Stimulated activated CD4-positive, alpha-beta T cell treated with anti-CD3 and anti-CD28 coated beads, Interleukin-15, amount 100 ng/mL, for 24 hours (primary cell): ENCODE measurements at places on chromosomes 11 and 22.

DNA sequence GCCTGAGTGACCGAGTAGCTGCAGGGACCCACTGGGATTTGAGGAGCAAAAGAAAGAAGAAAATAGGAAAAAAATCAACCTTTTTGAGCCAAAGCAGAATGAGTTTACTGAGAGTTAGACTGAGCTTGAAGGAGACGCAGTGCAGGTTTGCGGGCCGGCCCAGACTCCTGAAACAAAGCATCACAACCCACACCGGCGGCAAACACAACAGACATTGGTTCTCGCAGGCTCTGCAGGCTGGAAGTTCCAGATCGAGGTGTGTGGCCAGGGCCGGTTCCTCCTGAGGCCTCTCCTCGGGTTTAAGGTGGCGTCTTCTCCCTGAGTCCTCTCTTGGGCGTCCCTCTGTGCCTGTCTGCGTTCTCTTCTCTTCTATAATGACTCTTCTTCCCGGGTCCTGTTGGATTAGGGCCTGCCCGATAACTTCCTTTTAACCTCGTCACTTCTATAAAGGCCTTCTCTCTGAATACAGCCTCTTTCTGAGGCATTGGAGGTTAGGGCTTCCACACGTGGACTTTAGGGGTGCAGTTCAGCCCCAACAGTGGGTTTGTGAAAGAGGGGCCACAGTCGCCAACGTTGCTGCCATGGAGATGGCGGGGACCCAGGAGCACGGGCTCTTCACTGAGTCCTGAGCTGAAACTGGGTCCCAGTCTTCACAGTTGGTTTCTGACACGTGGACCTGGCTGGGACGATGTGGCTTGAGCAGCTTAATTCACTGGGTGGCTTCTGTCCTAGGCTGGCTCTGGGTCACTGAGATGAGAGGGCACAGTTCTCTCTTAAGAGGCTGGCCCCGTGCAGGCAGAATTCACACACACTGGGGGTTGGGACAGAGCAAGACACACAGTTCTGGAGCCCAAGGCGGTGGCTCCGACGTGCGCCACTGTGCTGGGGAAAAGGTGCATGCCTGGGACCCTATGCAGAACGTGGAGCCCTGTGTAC is 1047.7 kb downstream of the BRD1 start:
- DNase-seq, result no peak

- DNase-seq, result peak; percentile 54
These were observed 10.7 kb downstream of the CBX6 start for GRCh38 chr22:38861170-38861876.

DNA sequence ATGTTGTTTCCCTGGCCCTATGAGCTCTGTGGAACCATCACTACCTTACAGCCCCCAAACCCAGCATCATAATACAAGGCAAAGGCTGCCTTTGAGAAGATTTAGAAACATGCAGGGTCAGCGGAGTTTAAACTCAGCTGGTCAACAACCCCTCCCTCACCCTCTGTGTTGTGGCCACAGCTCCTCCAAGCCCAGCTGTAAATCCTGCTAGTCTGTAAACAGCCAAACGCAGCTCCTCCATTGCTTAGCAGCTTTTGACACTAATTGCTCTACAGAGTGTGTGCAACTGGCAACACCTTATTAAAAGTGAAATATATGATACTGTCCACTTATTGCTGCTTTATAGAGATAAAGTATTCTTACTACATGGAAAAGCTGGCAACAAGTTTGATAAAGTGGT is 29.1 kb downstream of the OPCML start:
- DNase-seq, result no peak

GRCh38 chr22:48894064-48894671 is 933.5 kb downstream of the BRD1 start:
- peak; percentile 12 for DNase-seq

DNA sequence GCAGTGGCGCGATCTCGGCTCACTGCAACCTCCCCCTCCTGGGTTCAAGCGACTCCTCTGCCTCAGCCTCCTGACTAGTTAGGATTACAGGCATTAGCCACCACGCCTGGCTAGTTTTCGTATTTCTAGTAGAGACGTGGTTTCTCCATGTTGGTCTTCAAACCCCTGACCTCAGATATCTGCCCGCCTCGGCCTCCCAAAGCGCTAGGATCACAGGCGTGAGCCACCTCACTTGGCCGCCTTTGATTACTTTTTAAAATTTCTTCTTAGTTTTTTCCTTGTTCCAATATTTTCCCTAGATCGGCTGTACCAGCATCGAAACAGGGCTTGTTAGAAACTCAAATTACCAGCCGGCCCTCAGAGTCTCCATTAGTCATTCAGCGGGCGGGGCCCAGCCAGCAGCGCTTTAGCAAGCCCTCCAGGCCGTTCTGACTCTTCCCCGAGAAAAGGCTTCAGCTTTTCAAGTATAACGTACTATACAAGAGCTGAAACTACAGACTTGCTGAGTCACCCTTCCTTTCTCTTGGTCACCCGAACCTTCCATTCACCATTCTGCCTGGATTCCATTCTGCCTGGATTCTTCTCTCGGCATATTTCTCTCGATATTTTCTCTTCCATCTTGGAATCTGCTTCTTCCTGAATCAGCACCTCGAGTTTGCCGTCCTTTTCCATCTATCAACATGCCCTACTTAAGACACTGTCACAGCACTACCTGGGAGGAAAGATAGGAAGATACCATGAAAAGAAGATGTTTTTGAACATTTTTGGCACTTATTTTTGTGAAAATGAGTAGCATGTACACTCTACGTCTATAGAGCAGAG is 6.7 kb upstream of the CAPRIN1 start:
- DNase-seq, result peak; percentile 52

GRCh38 chr11:71283971-71284441 is 31.6 kb upstream of the SHANK2 start:
- DNase-seq, result no peak

DNA sequence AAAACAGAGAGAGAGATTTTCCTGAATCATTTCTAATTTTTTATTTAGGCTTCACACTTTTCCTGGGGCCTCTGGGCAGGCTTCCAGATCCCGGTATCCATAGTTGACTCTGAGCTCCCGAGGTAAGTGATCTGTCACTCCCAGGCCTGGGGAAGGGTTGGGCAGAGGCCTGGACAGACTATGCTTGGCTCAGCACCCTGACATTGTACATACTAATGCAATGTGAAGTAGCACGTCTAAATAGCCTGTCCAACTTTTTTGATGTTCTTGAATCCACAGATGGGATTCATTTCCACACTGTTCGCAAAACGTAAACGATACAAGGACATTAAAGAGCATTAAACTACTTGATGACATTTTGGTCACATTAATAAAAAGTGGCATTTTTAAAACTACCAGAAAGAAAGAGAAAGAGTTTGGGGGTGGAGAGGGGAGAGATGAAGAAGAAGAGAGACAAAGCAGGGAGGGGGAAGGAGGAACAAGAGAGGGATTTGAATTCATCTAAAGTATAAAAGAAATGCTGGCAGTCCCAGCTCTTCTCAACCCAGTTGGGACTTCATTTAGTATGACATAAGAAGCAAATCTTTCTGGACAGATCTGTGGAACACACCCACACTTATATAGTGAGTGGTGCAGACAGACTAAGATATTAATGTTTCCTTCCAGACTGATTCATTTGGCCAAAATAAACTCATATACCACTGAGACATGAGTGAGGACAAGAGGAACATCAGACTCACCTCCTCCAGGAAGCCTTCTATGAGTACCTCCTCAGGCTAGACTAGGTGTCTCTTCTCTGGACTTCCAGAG is 514.2 kb downstream of the SOX6 start:
- no peak for DNase-seq

DNA sequence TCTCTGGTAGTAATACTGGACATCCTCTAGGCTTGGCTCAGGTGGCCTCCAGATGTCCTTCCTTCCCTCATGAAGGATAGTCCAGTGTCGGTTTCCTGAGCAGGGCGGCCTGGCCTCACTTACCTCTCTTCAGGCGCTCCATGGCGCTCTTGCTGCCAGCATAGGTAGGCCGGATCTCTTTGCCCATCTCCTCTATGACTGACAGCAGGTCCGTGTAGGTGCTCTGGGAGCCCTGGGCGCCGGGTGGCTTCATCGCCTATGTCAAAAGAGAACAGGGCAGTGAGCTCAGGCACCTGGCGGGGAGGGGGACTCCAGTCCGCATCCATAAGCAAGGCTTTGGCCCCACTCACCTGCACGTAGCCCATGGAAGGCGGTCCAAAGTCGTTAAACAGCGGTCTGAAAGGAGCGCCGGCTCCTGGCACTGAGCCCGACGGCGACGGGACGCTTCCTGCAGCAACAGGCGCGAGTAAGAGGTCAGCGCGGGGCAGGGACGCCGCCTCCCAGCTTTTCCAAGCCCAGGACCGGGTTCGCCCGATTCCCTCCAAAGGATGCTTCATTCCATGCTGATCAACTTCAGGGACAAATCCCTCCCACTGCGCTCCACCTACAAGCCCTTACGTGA is 609 bp downstream of the CDK2AP2 start:
- DNase-seq, result no peak

DNA sequence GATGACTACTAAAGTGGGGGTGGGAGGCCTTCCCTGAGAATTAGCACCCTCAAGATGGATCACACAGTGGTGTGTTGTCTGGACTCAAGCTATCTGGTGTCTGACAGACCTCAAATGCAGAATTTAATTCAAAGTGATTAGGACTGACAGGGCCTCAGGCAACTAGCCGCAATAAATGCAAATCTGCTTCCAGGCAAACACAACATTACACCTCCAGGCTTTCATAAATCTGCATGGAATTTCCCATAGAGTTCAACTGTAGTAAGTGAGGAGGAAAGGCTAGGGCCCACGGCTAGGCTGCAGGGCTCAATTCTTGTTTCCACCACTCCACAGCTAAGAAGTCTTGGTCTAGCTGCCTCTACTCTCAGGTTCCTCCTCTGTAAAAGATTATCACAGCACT is 331.4 kb downstream of the LARGE1 start:
- DNase-seq, result no peak

DNA sequence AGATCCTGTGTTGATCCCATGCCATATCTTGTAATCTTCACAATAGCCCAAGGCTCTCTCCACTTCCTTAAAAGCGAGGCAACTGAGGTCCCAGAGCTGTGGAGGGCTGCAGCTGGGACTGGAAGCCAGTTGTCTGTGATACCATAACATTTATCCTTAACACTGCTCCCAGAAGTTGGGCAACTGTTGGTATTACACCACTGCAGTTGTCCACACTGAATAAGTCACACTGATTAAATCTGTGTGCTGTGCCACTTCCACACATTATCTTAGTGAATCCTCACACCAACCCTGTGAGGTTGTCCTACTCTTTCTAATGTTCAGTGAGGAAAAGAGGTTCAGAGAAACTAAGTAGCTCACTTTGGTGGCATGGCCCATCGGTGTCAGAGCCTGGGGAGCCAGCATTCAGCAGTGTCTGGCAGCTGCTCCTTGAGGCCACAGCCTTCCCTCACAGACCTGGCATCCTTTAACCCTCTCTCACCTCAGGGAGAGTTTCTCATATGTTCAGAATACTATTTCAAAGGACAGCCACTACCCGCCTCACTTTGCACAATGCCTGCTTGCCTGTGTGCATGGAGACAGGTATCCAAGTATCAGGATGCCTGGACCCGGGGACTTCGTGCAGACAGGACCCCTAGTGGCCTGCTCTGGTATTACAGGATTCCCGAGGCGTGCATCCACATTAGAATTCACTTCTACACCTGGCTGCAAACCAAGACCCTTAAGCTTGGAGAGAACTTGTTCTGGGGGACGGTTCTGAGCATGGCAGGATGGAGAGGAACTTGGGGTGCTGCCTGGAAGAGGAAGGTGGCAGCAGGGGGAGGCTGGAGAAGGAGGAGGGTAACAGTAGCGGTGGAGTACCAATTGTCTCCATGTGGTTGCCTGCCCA is 221.9 kb upstream of the TBCEL start:
- DNase-seq, result peak; percentile 67

- DNase-seq, result no peak
These were observed 1000.3 kb upstream of the RAG2 start for GRCh38 chr11:37598381-37598780.

DNA sequence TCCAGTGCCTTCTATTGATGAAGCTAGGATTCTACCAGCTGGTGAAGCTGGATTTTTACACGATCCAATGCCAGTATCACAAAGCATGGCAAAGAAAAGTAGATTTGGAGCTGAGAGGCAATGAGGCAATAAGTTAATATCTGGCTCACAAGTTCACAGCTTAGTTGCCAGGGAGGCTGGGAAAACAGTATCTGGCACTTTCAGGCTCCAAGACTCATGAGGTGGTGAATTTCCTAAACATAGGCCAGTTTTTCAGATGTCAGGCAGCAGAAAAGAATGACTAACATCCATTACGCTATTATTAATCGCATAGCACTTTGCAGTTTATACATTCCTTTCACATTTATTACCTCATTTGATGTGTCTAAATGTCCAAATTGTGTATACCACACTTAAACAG is 122.7 kb downstream of the GRIA4 start:
- DNase-seq, result no peak

GRCh38 chr11:74055938-74056337 is 47.1 kb upstream of the UCP3 start:
- DNase-seq, result no peak
